ENCODE measurements at places on chromosomes 7 and 10.

DNA sequence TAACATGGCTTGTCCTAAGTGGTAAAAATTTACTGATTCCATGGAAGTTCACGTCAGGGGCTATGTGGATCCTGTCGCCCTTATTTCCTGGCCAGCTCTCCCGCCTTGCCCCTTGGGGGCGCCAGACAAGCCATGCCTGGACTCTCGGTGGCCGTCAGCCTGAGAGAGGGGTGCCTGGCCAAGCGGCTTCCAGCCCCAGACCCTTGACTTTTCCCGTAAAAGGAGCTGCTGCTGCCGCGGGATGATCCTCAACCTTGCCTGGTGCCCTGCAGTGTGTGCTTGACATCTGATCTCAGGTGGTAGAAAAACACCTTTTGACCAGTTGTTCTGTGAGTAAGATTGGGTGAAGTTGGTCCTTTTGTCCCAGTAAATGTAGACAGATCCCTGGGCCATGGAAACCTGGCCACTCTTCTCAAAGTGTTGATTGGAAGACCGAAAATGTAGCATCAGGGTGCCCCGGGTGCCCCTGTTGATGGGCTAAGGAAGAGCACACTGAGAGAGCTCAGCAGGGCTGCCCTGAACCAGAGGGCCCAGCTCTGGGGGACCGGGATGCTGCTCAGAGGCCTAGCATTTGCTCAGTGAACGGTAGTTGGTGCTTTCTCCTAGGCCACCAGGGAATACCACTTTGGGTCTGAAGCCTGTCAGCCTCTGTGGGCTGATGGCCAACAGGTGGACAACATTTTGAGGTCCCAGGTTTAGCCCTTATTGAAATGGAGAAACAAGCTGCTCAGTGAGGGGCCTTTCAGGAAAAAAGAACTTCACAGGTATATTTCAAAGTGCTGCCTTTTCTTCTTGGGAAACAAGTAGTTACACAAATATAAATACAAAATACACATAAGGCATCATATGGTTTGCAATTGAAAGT, 162.5 kb downstream of the LRMDA start:
- DNase-seq = no peak

- DNase-seq = no peak
Observed at GRCh38 chr10:48627984-48628609, 23.2 kb upstream of the ARHGAP22 start.

- DNase-seq = no peak
Observed at GRCh38 chr7:88700725-88701124, 58.8 kb upstream of the ZNF804B start.

DNA sequence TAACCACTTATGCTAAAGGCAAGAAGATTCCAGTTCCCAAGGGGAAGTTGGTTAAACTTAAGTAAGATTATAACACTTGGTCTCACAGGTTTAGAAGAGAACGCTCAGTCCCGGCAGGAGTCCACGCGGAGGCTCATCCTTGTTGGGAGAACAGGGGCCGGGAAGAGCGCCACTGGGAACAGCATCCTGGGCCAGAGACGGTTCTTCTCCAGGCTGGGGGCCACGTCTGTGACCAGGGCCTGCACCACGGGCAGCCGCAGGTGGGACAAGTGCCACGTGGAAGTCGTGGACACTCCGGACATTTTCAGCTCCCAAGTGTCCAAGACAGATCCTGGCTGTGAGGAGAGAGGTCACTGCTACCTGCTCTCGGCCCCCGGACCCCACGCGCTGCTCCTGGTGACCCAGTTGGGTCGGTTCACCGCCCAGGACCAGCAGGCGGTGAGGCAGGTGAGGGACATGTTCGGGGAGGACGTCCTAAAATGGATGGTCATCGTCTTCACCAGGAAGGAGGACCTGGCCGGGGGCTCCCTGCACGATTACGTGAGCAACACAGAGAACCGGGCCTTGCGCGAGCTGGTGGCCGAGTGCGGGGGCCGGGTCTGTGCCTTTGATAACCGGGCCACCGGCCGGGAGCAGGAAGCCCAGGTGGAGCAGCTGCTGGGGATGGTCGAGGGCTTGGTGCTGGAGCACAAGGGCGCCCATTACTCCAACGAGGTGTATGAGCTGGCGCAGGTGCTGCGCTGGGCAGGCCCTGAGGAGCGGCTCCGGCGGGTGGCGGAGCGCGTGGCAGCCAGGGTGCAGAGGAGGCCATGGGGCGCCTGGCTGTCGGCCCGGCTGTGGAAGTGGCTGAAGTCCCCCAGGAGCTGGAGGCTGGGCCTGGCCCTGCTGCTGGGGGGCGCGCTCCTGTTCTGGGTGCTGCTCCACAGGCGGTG, 3.8 kb downstream of the GIMAP1 start:
- DNase-seq = no peak

GRCh38 chr10:323651-324293, 188.5 kb downstream of the ZMYND11 start:
- peak; percentile 25 for DNase-seq

GRCh38 chr7:96316949-96317348, 4.9 kb downstream of the SLC25A13 start:
- no peak for DNase-seq

DNA sequence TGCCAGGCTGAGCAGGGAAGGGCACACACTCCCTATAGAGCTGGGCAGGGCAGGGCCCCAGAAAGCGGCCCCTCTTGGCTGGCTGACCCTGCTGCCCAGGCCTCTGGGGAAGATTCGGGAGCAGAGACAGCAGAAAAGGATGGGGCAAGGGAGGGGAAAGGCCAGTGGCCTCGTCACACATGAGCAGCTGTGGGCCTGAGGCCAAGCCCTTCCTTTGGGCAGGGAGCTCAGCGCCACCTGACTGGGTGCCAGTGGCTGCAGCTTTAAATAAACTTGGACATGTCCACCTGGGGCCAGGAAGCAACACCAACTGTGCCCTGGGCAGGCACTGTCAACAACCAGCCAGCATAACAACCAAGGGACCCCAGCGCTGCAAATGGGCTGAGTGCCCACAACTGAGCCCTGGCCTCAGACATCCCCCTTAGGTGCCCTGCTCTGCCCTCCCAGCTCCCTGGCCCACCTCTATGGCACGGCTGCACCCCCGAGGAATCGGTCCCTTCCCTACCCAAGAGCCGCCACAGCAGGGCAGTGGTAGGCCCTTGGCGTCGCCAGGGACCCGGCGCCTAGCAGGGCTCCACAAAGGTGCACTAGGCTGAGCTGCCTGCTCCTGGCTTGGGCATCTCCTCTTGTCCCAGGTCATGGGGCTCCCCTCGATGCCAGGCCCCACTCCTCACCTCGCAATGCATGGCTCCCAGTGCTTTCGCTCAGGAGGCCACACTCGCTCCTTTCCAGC, 2.6 kb downstream of the CAMK2B start:
- DNase-seq = no peak

DNA sequence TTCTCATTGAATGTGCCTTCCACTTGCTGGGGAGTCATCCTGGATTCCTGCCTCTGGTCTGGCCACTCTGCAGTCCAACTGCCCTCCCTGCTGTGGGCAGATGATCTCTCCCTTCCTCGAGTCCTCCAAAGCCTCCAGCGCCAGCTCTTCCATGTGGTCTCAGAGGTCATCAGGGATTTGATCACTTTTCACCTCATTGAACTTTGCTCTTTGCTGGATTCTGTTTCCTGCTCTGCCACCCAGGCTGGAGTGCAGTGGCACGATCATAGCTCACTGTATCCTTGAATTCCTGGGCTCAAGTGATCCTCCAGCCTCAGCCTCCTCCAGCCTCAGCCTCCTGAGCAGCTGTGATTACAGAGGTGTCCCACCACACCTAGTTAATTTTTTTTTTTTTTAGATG, 22.1 kb upstream of the TBXAS1 start:
- DNase-seq = no peak

GRCh38 chr7:150964593-150965111, 13.5 kb downstream of the KCNH2 start:
- DNase-seq = no peak

- DNase-seq = no peak
Observed at GRCh38 chr7:137975768-137976167, 26.1 kb downstream of the CREB3L2 start.

GRCh38 chr10:75531571-75532031, 100.2 kb downstream of the LRMDA start:
- DNase-seq = no peak

DNA sequence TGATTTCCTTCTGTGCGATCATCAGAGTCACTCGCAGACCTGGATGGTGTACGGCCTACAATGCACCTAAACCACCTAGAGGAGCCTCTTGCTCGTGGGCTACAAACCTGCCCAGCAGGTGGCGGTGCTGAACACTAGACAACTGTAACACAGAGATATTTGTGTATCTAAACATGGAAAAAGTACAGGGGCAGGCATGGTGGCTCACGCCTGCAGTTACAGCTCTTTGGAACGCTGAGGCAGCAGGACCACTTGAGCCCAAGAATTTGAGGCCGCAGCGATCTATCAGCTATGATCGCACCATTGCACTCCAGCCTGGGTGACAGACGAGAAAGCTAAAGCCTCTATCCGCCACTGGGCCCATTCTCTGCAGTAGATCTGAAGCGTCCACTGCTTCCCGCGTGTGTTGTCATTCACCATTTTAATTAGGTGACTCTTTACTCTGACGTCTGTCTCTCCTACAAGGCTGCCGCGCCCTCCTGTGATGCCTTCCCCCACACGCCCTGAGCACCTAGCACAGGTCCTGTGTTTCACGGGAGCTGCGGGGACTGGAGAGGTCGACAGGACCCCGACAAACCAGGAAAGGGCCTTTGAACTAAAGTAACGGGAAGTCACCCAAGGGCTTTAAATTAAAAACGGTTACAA, 774 bp downstream of the TUBGCP2 start:
- DNase-seq = peak; percentile 61

DNA sequence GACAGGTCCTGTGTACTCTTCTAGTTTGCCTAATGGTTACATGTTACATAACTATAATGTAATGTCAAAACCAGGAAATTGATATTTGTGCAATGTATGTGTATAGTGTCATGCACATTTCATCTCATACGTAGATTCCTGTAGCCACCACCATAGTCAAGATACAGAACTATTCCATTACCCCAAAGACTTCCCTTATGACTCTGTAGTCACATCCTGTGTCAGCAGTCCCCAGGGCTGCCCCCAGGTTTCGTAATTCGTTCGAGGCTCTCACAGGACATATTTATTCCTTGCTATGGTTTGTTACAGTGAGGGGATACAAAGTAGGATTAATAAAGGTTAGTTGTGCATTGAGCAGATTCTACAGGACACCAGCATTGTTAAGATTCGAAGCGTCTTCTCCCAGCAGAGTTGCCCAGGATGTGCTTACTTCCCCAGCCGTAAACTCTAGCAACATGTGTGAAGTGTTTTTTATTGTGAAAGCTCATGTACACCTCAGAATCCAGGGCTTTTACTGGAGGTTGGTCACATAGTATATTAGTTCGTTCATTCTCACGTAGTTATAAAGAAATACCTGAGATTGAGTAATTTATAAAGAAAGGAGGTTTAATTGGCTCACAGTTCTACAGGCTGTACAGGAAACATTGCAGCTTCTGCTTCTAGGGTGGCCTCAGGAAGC, 18.6 kb downstream of the RABGEF1 start:
- no peak for DNase-seq

DNA sequence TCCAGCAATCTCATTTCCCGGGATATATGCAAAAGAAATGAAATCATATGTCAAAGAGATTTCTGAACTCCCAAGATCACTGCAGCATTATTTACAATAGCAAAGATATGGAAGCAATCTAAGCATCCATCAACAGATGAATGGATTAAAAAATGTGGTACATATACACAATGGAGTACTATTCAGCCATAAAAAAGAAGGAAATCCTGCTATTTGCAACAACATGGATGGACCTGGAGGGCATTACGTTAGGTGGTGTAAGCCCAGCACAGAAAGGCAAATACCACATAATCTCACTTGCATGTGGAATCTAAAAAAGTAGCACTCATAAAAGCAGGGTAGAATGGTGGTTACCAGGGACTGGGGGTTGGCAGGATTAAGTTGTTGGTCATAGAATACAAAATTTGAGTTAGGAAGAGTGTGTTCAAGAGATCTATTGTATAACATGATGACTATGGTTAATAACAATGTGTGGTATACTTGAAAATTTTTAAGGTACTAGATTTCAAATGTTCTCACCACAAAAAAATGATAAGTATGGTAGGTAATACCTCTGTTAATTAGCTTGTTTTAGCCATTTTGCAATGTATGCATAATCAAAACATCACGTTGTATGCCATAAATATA, 32.9 kb upstream of the EIF5AL1 start:
- DNase-seq = no peak

GRCh38 chr7:133044722-133045473, 37.0 kb downstream of the CHCHD3 start:
- DNase-seq = no peak

- DNase-seq = no peak
Observed at GRCh38 chr7:107479303-107479702, 9.4 kb downstream of the GPR22 start.

GRCh38 chr7:159084069-159084801, 60.4 kb downstream of the VIPR2 start:
- no peak for DNase-seq

DNA sequence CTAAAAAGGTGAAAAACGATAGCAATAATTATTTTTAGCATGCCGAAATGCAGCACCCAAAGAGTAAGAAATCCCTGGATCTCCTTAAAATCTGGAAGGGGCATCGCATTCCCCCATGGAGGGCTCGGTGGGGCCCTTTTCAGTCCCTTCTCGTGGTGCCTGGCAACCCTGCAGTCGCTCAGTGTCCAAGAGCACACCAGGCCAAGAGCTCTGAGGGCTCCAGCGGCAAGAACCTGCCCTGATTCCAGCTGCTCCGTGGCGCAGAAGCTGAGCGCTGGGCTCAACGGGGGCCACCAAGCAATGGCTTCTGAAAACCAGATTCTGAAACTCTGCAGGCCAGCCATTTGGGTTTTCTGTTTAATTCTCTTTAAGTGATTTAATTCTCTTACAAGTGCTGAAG, 131.2 kb downstream of the PRKAG2 start:
- no peak for DNase-seq

DNA sequence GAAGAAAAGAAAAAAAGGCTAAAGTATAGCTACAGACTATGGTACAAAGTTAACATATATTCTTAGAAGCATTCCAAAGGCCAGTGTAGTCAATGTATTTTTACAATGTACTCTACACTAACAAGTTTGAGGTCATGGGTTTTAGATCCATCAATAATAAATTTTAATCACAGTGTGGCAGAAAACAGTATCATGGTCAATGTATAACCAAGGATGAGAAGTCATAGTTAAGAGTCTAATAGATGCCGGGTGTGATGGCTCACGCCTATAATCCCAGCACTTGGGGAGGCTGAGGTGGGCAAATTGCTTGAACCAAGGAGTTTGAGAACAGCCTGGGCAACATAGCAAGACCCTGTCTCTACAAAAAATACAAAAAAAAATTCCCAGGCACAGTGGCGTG, 53.1 kb downstream of the SLC16A12 start:
- no peak for DNase-seq

- no peak for DNase-seq
Observed at GRCh38 chr10:93703066-93703465, 674 bp upstream of the FRA10AC1 start.

- no peak for DNase-seq
Observed at GRCh38 chr7:117974891-117975290, 101.7 kb upstream of the CTTNBP2 start.

- DNase-seq = no peak
Observed at GRCh38 chr10:3687510-3688081, 97.4 kb downstream of the KLF6 start.

DNA sequence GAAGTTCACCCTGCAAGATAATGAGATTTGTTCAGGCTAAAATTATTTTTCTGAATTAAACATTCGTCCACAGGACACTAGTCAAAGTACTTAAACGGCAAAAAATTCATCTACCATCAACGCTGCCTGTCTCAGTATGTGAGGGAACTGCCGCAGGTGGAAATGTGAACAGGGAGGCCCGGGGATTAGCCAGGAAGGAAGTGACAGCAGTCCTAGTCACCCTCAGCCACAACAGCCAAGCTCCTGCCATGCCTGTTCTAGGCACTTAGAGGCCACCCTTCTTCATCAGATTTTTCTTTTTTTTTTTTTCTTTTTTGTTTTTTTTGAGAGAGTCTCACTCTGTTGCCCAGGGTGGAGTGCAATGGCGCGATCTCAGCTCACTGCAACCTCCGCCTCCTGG, 9.4 kb downstream of the NUDT5 start:
- no peak for DNase-seq
